ENCODE measurements at places on chromosomes 13 and 19. TPM values are rescaled to one million over a fixed set of nuclear protein-coding genes. Genes with fewer than 3 reads are reported as not detected.

- DNase-seq: no peak
These were observed 12.5 kb upstream of the RSPH6A start for GRCh38 chr19:45827459-45828093.

- DNase-seq: peak; percentile 87
These were observed 547 bp upstream of the INTS6 start for GRCh38 chr13:51453207-51453958.

Gene UNC13A
- 0.03 TPM for total RNA-seq

Gene PODNL1
- 0.59 TPM for total RNA-seq

DNA sequence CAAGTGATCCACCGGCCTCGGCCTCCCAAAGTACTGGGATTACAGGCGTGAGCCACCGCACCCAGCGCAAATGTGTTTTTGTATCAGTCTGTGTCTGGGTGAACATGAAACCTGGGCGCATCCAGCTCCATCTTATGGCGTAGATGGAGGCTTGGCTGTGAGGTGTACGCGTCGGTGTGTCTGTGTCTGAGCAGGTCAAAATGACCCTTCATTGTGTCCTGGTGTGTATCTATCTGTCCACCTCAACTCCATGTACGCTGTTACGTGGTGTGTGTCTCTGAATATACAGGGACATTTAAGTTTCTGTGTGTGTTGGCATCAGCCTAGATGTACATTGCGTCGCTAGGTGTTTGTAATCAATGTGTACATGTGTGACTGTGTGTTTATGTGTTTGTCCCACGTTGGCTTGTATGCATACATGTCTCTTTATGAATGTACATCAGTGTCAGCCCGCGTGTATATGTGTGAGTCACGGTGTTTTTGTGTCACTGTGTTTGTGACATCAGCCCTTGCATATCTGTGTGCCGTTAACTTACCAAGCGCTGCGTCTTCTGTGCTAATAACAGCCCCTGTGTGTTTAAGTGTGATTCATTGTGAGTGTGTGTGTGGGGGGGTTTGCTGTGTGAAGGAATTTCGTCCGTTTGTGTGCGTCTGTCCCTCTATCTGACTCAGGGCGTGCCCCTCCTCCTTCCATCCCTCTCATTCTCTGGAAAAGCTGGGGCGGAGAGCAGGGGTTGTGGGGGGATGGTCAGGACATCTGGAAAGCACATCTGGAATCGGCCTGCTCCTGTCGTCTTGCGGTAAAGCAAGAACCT lies 6.4 kb downstream of the AXL start:
- DNase-seq: no peak

Gene RASL11A
- total RNA-seq: 3.0 TPM

Gene RXFP2
- not detected for total RNA-seq

GRCh38 chr13:60758637-60759036 lies 361.6 kb downstream of the TDRD3 start:
- no peak for DNase-seq

Gene CYP2F1
- total RNA-seq: 0.32 TPM

- DNase-seq: no peak
These were observed 21.3 kb downstream of the CNFN start for GRCh38 chr19:42368765-42369164.

GRCh38 chr13:108903613-108904012 lies 274.2 kb downstream of the MYO16 start:
- no peak for DNase-seq

- no peak for DNase-seq
These were observed 27.6 kb downstream of the CSNK1G2 start for GRCh38 chr19:1968279-1969175.

GRCh38 chr19:35696835-35697234 lies 7.5 kb upstream of the ZBTB32 start:
- no peak for DNase-seq

- no peak for DNase-seq
These were observed 1041.0 kb downstream of the UQCRFS1 start for GRCh38 chr19:28171983-28172382.

Gene ZNF865
- 15.2 TPM for total RNA-seq

DNA sequence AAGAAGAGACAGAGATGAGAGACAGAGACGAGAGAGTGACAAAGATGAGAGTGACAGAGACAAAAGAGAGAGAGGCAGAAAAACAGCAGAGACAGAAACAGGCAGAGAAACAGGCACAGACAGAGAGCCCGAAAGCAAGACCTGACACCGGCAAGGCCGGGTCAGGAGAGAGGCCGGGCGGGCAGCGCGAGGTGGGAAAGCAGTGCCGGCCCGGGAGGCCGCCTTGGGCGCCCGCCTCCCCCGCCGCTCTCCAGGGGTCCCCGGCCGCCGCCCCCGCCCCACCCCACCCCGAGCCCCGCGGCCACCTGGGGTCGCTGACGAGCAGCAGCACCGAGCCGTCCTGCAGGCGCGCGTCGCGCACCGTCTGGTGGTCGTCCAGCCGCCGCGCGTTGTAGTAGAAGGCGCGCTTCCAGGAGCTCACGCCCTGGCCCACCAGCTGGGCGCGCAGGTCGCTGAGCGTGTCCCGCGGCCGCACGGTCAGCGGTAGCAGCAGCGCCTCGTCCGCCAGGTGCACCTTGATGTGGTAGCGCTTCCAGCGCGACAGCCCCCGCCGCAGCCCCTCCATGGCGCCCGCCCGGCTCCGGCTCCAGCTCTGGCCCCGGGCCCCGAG lies at the start of gene TINCR:
Gene TINCR, minus strand, starts transcription at position 594 of the 610 bp plus-strand sequence.
- no peak for DNase-seq

GRCh38 chr19:12913011-12913561 lies 6.0 kb downstream of the SYCE2 start:
- DNase-seq: no peak

DNA sequence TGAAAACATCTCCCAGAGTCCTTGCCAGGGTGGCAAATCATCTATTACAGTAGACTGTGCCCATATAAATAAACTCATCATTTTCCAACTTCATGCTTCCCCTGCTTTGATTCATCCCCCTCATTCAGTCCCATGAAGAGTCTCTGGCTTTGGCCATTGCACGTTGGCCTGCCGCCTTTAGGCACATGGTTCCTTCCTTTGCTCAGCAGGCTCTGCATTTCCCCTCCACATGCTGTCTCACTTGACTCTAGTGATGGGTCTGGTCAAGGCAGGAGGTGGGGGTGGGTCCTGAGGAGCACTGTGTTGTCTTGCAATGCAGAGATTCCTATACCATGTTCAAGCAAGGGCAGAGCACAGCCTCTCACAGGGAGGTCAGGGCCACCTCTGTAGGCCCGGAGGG lies 48.8 kb upstream of the ARGLU1 start:
- no peak for DNase-seq

- no peak for DNase-seq
These were observed 78.2 kb upstream of the TNFSF11 start for GRCh38 chr13:42495751-42496150.

Gene NLRP4
- total RNA-seq: not detected

Gene CYP4F8
- total RNA-seq: not detected

Gene ERICH6B
- not detected for total RNA-seq

Gene CEACAM5
- total RNA-seq: not detected

Gene TNFSF9
- total RNA-seq: not detected

Gene CCDC106
- 4.7 TPM for total RNA-seq

GRCh38 chr19:29731331-29731850 lies 16.3 kb upstream of the C19orf12 start:
- DNase-seq: no peak

DNA sequence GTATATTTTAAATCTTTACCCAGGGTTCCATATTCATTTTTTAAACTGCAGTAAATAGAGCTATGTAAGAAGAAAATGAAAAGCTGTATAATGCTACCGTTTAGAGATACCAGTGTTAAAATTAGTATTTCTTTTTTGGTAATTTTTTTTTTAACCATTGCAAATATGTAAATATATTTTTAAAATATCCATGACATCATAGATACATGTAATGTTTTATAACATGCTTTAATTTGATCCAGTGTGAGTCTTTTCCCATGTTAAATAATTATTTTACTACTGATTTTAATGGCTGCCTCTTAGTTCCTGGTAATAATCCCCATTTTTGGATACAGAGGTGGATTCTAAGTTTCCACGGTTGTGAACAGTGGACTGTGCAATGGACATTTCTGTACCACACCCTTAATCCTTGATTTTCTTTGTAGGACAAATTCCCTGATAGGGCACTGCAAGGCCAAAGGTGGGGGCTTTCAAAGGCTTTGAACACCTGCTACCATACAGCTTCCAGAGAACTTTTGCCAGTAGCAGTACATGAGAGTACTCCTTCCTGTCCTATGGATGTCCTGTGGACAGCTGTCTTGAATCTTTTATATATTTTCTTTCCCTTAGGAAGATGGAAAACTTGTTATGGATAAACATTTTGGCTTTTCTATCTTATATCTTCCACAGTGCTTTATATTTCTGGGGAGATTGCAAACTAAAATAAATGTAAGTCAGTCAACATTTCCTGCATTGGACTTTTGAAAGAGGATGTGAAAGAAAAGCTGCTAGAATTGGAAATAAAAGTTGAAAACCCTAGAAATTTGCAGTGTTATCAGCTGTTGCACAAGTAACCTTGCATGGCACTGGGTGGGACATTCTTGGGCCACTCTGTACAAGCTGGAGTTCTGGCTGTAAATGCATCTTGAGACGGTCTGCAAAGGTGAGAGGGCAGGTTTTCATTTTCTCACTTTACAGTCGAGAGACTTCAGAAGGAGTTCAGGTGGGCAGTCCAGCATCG lies 46.8 kb downstream of the ARHGEF7 start:
- no peak for DNase-seq

DNA sequence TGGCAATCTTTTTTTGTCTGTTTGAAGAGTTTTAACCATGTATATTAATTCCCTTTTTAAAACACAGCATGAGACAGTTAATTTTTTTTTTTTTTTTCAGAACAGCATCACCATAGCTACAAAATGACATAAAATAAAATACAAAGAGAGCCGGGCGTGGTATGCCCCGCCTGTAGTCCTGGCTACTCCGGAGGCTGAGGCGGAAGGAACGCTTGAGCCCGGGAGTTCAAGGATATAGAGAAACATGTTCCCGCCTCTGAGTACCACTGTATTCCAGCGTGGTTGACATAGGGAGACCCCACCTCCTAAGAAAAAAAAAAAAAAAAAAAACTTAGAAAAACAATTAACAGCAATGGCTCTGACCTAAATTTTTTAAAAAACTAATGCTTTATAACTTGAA lies 10.0 kb upstream of the INSR start:
- DNase-seq: no peak
